ENCODE measurements at places on chromosomes 6 and 20. TPM values are rescaled to one million over a fixed set of nuclear protein-coding genes. Genes with fewer than 3 reads are reported as not detected.
A peak's percentile ranks its signal among the peaks of the same experiment; 100 is the strongest.

GRCh38 chr6:167589615-167589940 is 237.1 kb upstream of the AFDN start:
- no peaks in the 10 kb centered on the region for H3K36me3 ChIP-seq
- no peaks in the 10 kb centered on the region for H3K4me1 ChIP-seq
- no peak overlapping the region for H3K4me3 ChIP-seq
- no peak overlapping the region for H3K27ac ChIP-seq
- no peak for DNase-seq
- H3K27me3 ChIP-seq = no peaks in the 10 kb centered on the region

GRCh38 chr20:58545565-58546415 is 30.6 kb upstream of the APCDD1L start:
- no peaks in the 10 kb centered on the region for H3K36me3 ChIP-seq
- no peak overlapping the region for H3K27ac ChIP-seq
- H3K27me3 ChIP-seq = no peaks in the 10 kb centered on the region
- no peak for DNase-seq
- H3K4me1 ChIP-seq = no peaks in the 10 kb centered on the region

- no peaks in the 10 kb centered on the region for H3K27me3 ChIP-seq
- H3K4me3 ChIP-seq = no peak overlapping the region
- no peaks in the 10 kb centered on the region for H3K4me1 ChIP-seq
- no peak overlapping the region for H3K27ac ChIP-seq
- DNase-seq = no peak
Measured at GRCh38 chr20:7346562-7346961, 579.1 kb downstream of the BMP2 start.

GRCh38 chr6:40183902-40184301 is 249.6 kb upstream of the MOCS1 start:
- H3K27me3 ChIP-seq = no peaks in the 10 kb centered on the region
- no peak overlapping the region for H3K4me3 ChIP-seq
- H3K4me1 ChIP-seq = no peaks in the 10 kb centered on the region
- no peak overlapping the region for H3K27ac ChIP-seq
- H3K36me3 ChIP-seq = no peaks in the 10 kb centered on the region

- no peak overlapping the region for H3K27ac ChIP-seq
- no peaks in the 10 kb centered on the region for H3K4me1 ChIP-seq
- no peaks in the 10 kb centered on the region for H3K36me3 ChIP-seq
- no peak overlapping the region for H3K4me3 ChIP-seq
Measured at GRCh38 chr6:107807196-107807811, 16.8 kb downstream of the SCML4 start.

- H3K27ac ChIP-seq = no peak overlapping the region
- H3K27me3 ChIP-seq = peaks cover 1% of the 10 kb centered on the region
- DNase-seq = no peak
- H3K4me3 ChIP-seq = no peak overlapping the region
- no peaks in the 10 kb centered on the region for H3K36me3 ChIP-seq
Measured at GRCh38 chr20:10236540-10237533, 18.2 kb downstream of the SNAP25 start.

DNA sequence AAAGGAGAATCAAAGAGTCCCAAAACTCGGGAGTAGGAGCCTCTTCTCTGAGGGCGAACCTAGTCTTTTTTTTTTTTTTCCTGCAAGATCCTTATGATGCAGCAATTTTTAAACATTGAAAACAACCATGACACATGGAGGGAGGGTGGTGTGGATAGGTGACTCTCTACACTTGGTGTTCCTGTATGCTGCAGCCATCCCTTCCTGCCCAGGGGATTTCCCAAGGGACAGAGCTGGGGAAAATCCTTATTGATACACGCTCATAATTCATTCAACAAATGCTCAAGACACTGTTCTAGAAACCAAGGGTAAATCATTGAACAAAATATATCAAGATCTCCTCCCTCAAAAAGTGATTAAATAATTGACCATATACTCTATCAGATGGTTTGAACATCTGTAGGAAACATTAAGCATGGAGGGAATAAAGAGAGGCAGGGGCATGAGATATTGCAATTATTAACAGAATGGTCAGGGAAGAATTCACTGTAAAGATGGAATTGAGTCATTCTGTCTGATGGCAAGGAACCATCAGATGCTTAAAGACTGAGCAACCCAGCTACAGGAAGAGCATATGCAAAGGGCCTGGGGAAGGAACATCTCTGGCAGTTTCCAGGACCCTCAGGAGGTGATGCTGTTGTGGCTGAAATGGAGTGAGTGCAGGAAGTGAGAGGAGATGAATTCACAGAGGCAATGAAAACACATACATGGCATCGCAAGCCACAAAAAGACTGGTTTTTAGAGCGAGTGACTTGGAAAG is 13.4 kb upstream of the BTN3A3 start:
- no peak overlapping the region for H3K4me3 ChIP-seq
- no peak for DNase-seq
- H3K4me1 ChIP-seq = no peaks in the 10 kb centered on the region
- H3K27me3 ChIP-seq = no peaks in the 10 kb centered on the region
- H3K36me3 ChIP-seq = no peaks in the 10 kb centered on the region

GRCh38 chr6:487956-488355 is 96.4 kb downstream of the IRF4 start:
- no peaks in the 10 kb centered on the region for H3K27me3 ChIP-seq
- H3K27ac ChIP-seq = no peak overlapping the region
- peaks cover 35% of the 10 kb centered on the region for H3K4me1 ChIP-seq
- H3K36me3 ChIP-seq = no peaks in the 10 kb centered on the region
- DNase-seq = no peak

DNA sequence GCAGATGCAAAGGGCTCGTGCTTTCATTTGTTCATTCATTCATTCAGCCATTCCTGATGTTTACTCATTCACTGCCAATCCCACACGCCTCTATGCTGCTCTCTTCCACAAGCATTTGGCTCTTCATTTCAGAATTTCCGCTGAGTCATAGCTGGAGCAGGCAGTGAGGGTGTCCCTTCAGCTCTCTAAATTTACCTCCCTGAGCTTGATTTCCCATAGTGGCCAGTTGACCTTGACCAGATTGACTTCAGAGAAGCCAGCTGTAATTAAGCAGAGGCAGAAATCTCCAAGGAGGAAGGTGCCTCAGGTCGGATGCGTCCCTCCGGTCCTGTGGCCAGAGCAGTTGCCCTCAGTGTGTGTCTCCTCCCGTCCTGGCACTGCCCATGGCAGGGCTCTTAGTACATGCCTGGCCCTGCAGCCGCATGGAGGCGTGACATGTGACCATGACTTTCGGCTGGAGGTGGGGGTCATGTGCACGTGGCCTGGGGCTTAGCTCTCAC is 267.2 kb upstream of the ECI2 start:
- peaks cover 5% of the 10 kb centered on the region for H3K4me1 ChIP-seq
- DNase-seq = no peak
- no peak overlapping the region for H3K4me3 ChIP-seq
- H3K27me3 ChIP-seq = no peaks in the 10 kb centered on the region
- H3K36me3 ChIP-seq = no peaks in the 10 kb centered on the region

DNA sequence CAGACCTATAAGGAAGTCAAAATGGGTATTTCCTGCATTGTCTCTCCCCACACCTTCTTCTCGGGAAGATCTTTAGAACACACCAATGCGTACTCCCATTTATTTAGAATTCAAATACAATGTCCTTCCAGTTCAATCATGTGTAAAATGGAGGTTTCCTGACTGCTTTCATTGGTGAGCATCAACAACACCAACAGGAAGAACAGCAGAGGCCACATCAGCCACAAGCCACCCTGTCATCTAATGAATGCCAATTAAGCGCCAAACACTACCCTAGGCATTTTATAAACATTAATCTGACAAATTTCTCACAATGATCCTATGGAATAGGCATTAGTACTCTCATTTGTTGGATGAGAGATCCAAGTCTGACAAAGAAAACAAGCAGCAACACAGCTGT is 68.4 kb upstream of the SMLR1 start:
- H3K4me3 ChIP-seq = no peak overlapping the region
- no peak for DNase-seq
- no peak overlapping the region for H3K27ac ChIP-seq
- H3K27me3 ChIP-seq = no peaks in the 10 kb centered on the region

GRCh38 chr6:143733510-143733909 is 55.7 kb downstream of the PHACTR2 start:
- H3K27ac ChIP-seq = no peak overlapping the region
- H3K4me1 ChIP-seq = no peaks in the 10 kb centered on the region
- H3K4me3 ChIP-seq = no peak overlapping the region
- DNase-seq = no peak

DNA sequence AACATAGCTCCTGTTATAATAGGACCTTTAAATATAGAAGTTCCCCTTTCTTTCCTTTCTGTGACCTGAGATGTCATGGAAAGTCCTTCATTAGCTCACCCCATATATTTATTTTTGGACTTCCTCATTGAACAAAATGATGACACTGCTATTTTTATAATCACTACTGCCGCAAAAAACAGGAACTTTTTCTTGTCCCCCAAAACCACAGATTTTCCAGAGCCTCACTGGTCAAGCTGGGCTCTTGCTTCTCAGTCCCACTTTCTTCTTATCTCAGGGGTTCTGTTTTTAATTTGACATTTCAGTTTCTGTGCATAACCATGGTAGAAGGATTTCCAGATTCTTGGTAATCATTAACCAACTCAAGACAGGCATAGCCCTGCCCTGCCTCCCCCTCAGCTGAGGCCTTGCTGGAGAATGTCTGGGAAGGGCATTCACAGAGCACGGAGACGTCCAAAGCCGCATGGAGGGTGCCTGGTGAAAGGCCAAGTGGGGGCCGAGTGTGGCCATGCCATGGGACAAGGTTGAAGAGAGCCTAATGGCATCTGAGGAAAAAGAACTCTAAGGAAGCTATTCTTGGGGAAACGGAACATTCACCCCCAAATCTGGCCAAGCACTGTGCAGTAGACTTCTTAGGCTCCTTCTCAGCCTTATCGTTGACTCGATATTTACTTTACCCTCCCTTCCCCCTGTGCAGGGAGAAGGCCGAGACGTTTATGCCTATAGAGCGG is 73.7 kb downstream of the EDN1 start:
- peak; percentile 95 for DNase-seq
- H3K4me3 ChIP-seq = no peak overlapping the region
- H3K27me3 ChIP-seq = no peaks in the 10 kb centered on the region
- H3K27ac ChIP-seq = peak overlapping the region; percentile 70
- H3K36me3 ChIP-seq = no peaks in the 10 kb centered on the region
- peaks cover 38% of the 10 kb centered on the region for H3K4me1 ChIP-seq

DNA sequence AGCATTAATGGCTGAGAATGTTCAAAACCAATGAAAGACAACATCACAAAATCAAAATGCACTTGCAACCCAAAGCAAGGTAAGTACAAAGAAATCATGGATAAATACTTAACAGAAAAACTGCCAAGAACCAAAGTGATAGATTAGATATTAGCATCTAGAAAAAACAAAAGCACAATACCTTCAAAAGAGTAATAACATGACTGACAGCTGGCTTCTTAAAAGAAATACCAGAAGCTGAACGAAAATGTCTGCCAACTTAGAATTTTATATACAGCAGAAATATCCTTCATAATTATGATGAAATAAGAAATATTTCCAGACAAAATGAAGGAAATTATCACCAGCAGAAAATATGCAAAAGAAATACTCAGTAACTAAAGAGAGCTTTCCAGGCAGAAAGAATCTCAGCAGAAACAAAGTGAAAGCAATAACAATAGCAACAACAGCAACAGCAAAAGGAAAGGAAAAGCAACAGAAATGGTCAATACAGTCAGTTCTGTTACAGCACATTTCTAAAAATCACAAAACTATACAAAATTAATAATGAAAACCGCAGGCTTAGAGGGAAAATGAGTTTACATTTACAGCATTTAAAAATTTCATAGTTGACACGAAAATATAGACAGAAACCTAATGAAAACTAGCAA is 121.5 kb upstream of the MAN1A1 start:
- peak overlapping the region; percentile 13 for H3K4me3 ChIP-seq
- no peak for DNase-seq
- H3K36me3 ChIP-seq = no peaks in the 10 kb centered on the region
- H3K27me3 ChIP-seq = no peaks in the 10 kb centered on the region

DNA sequence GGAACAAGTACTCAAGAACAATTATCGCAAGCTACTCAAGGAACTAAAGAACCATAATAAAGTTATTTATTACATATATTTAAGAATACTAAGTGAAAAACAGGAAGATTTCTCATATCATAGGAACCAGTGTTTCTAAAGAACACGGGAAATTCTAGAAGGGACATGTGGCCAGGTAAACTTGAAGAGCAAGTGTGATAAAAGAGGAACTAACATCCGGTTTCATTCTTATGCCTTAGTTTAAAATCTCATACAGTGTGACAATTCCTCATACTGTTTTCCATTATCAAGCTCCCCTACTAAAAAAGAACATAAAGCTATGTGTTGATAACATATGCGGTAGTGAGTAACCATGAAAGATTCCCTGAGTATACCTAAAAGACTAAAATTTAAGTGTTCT is 163.5 kb upstream of the SHLD1 start:
- peak overlapping the region; percentile 44 for H3K27ac ChIP-seq
- H3K36me3 ChIP-seq = peaks cover 4% of the 10 kb centered on the region
- no peaks in the 10 kb centered on the region for H3K27me3 ChIP-seq
- H3K4me3 ChIP-seq = no peak overlapping the region
- DNase-seq = no peak

DNA sequence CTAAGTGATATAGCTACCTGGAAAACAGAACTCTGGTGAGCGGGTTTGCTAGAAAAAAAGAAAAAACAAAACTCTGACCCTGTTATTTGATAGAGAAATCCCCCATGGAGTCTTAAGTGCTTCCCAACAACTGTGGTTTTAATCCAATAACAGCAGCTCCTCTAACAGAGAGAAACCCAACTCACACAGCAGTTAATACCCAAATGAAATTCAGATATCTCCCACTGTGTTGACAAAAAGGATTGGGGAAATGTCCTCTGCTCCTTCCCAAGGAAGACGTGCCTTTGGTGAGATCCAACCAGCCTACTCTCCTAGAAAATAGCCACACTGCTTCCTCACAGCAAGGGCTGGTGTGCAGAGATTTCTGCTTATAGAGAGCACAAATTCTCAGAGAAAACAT is 200.4 kb upstream of the FBXL4 start:
- no peak overlapping the region for H3K27ac ChIP-seq
- H3K36me3 ChIP-seq = no peaks in the 10 kb centered on the region
- H3K4me3 ChIP-seq = no peak overlapping the region
- DNase-seq = no peak
- H3K4me1 ChIP-seq = no peaks in the 10 kb centered on the region

- no peaks in the 10 kb centered on the region for H3K27me3 ChIP-seq
- no peak overlapping the region for H3K27ac ChIP-seq
Measured at GRCh38 chr20:48209102-48209501, 423.8 kb upstream of the SULF2 start.

GRCh38 chr20:50652702-50653294 is 38.5 kb downstream of the RIPOR3 start:
- no peak overlapping the region for H3K27ac ChIP-seq
- no peaks in the 10 kb centered on the region for H3K27me3 ChIP-seq

GRCh38 chr20:63893999-63894357 is 948 bp upstream of the DNAJC5 start:
- peaks cover 7% of the 10 kb centered on the region for H3K4me1 ChIP-seq
- H3K27me3 ChIP-seq = no peaks in the 10 kb centered on the region
- H3K4me3 ChIP-seq = no peak overlapping the region
- H3K36me3 ChIP-seq = peaks cover 7% of the 10 kb centered on the region

Gene LST1
- total RNA-seq = 20.6 TPM

Gene GJA1
- total RNA-seq = 0.45 TPM

Gene PREX1
- total RNA-seq = 108 TPM

Gene BRPF3
- total RNA-seq = 12.8 TPM

Gene KCNK16
- total RNA-seq = not detected

Gene DLL1
- 0.88 TPM for total RNA-seq

Gene NHLRC1
- total RNA-seq = 0.21 TPM

Gene NCR2
- not detected for total RNA-seq

Gene FABP7
- total RNA-seq = not detected

Gene MDFI
- total RNA-seq = not detected

Gene LRRC73
- 0.13 TPM for total RNA-seq

Gene PSMB1
- total RNA-seq = 205 TPM

Gene LGSN
- total RNA-seq = not detected

Gene BPI
- total RNA-seq = not detected
